Stimulated activated CD8-positive, alpha-beta memory T cell treated with anti-CD3 and anti-CD28 coated beads, Interleukin-7, amount 100 ng/mL, for 4 hours (primary cell): ENCODE measurements at places on chromosomes 4 and X.

GRCh38 chrX:69070949-69071650, 94.2 kb downstream of the PJA1 start:
- DNase-seq, result no peak

DNA sequence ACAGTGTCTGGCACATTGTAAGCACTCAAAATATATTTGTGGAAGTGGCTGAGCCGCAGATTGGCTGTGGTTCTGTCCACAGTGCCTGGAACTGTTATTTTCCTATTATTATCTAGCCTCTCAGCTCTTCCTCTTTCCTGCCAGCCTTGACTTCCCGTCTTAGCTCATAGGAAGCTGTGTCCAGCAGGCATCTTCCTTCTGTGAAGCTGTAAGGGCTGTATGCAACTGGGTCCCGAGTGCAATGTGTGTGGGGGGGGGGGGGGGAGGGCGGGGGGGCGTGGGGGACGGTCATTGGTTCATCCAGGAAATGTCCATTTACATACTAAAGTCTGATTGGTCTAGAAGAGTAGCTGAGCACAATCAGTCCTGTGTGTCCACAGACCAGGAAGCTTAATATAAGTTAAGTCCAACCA, 210.7 kb downstream of the PDGFRA start:
- DNase-seq, result no peak

DNA sequence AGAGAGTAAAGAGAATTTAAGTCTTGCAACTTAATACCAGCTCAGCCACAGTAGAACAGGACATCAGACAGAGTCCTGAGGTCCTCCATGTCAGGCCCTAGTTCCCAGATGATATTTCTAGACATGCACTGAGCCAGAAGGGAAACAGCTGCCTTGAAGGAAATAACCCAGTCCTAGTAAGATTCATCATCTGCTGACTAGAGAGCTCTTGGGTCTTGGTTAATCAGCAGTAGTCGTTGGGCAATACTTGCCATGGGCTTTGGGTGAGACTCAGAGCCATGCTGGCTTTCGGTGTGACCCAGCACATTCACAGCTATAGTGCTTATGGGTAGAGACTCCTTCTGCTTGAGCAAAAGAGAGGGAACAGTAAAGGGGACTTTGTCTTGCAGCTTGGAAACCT, 379.1 kb downstream of the AR start:
- DNase-seq, result no peak

GRCh38 chr4:6134612-6135220, 65.6 kb downstream of the JAKMIP1 start:
- DNase-seq, result peak; percentile 35

- no peak for DNase-seq
Observed at GRCh38 chr4:82525307-82525911, 36.4 kb downstream of the TMEM150C start.

DNA sequence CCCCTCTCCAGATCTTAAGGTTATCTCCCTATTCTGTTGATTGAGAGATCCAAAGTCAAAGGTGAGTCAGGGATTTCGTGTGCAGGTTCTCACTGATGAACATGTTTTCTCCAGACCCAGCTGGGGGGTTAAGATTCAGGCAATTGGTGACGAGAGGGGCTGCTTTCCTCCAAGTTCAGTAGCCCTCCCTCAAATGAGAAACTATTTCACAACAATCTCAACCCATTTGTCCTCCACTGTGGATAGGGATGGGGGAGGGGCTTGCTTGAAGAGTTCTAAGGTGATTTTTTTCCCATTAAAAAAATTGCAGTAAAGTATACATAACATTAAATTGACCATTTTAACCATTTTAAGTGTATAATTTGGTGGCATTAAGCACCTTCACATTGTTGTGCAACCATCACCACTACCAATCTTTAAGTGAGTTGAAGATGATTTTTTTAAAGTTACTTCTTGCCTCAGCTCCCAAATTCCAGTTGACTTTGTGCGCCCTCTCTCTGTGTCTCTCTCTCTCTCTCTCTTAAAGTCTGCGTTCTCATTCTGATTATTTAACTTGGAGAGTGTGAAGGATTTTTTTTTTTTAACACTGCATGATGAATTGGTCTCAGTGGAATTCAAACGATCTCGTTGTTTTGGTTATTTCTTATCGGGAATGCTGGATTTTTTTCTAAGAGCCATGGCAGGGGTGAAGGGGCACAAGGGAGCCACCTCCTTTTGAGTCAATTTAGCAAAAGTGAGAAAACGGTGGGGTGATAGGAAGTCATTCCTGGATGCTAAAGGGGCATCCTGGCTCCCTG, 175.9 kb downstream of the SHROOM3 start:
- DNase-seq, result no peak

DNA sequence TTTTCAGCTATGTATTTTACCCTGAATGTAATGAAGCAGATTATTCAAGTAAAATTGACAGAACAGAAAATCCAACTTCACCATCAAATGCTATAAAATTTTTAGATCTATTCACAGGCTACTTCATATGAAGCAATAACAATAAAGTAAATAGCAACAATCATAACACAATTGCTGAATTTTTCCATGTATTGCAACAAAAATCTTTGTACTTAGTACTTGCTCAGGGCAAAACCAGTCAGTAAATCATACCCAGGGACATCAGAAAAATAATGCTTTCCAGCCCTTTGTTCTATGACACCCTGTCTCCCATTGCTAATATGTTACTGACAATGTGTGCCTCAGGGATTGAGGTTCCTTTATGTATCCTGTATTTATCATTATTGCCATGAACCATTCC, 15.5 kb downstream of the TNIP3 start:
- DNase-seq, result no peak

DNA sequence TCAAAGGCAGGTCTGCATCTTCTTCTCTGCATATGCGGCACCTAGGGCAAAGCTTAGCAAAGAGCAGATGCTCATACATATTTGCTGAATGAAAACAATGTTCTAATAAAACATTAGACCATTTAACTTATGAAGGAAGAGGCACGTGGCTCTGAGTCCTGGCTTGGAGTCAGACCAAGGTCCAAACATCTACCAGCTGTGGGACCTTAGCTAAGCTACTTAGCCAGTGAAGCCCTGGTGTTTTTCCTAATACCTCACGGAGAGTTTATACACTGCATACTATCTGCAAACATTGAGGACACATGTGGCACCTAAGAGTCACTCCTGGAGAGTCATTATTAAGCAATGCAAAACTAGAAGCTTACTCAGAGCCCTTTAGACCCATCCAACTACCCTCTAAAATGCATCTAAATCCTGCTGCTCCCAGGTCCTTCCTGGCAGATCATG, 9.0 kb downstream of the PDGFC start:
- DNase-seq, result no peak

DNA sequence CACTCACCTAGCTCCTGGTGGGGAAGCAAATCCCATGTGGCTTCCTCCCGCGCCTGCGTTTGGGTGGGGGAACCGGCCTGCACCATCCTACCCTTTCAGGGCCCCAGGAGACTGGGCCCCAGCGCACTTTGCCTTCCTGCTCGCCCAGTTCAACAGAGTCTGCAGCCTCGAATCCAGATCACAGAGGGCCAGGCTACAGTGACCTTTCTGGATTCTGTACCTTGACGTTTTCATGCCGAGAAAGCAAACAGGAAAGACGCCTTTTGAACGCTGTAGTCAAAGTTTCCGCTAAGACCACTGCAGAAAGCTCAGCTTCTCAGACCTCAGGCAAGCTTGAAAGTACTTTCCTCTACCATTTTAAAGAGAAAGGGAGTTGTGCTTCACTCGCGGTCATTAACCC, 7.4 kb upstream of the BEND2 start:
- no peak for DNase-seq

GRCh38 chr4:1608196-1608820, 75.8 kb downstream of the FAM53A start:
- no peak for DNase-seq

DNA sequence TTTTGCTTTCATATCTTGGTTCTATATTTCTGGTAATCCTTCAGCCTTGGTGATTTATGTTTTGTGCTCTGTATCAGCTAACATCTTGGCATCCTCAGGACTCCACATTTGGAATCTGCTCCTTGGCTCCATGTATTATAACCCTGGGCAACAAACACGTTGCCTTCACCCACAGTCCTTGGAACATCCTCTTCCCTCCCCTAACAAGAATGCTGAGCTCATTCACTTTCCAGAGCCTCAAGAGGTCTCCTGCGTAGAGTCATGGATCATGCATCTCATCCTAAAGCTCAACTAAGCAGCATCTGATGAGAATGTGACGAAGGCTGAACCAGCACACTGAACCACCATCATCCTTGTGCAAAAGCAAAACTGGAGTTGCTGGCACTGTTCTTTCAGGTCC, 60.5 kb upstream of the C1GALT1C1 start:
- DNase-seq, result no peak

DNA sequence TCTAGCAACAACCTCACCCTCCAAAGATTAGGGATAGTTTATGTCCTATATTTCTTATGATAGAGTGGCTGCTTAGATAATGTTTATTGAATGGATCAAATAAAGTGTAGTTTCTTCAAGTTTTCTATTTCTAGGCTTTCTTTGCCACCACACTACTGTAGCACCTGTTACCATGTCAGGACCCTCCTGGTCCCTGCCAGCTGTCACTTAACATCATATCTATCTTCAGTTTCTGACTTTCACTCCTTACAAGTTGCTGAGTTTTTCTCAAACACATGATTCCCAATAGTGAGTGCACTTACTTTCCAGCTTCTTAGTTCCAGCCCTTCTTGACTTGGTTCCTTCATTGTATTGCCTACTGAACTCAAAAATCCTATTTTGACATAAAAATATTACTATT, 593.9 kb upstream of the PITX2 start:
- DNase-seq, result no peak

- no peak for DNase-seq
Observed at GRCh38 chr4:150178161-150178560, 99.9 kb downstream of the DCLK2 start.

GRCh38 chr4:184675018-184675417, 25.5 kb downstream of the PRIMPOL start:
- no peak for DNase-seq

GRCh38 chr4:48431401-48431800, 51.7 kb upstream of the SLC10A4 start:
- DNase-seq, result no peak
